ENCODE measurements at places on chromosomes 6 and 20.

DNA sequence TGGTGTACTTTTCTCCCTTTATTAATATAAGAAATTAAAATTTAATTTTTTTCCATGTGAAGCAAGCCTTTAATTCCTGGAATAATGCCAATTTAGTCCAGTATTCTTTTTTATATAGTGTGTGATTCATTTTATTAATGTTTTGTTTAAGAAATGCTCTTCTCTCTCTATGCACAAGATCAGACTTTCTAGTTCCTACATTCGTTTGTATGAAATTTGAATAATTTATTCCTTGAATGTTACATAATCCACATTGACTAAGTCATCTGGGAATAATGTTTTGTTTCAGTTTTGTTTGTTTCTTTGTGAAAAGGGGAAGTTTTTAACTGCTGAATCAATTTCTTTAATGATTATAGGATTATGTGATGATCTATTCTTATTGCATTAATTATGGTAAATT is 181.4 kb upstream of the ID4 start:
- no peak for DNase-seq

DNA sequence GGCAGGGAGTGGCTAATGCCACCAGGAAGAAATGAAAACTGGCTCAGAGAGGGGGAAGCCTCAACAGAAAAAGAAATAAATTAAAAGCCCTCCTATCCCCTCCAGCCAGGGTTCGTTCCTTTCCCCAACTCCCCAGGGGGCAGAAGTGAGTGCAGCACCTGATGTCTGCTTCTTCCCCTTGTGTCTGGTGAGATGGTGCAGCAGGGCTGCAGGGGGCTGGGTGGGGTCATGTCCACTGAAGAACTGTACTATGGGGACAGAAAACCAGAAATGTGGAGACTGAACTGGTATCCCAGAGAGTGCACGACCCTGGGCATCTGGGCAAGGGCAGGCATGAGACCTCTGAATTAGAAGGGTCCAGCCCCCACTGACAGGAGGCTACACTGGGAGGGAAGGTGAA is 4.0 kb downstream of the EGFL8 start:
- DNase-seq: no peak

DNA sequence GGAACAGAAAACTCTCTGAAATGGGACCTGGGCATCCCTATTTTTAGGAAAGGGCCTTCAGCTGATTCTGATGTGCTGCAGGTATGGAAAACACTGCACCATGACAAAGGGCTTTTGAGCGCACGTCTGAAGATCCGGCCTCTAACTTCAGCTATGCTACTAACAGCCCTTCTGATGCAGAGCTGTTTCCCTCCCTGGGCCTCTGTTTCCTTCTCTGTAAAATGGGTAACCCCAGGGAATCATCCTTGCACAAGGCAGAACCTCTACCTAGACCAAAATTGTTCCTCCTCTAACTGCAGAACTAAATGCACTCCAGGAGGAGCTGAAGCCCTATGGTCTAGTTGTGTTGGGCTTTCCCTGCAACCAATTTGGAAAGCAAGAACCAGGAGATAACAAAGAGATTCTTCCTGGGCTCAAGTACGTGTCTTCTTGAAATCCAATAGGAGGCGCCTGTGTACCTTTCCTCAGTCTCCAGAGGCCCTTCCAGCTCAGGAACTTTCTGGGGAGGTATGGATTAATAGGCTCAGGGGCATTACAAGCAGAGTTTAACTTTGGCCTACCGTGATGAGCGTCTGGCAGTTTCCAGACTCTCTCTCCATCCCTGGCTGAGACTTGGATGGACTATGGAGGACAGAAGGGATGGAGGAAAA is 5.9 kb downstream of the GPX5 start:
- no peak for DNase-seq

DNA sequence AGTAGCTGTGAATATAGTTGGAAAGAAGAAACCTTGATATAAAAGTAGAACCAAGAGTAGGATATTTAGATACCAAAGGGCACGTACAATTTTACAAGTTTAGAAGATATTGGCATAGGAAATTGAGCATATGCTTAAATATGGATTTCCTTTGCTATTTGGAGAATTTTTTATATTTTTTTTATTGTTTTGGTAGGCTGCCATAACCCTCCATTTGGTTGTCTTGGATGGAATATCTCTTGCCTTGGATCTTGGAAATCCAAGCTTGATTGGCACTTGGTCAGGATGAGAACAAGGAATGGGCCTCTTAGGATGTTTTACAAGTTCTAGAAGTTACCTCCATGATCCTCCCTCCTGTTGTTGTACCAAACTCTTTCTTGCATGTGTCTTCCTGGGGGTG is 297.1 kb downstream of the PRL start:
- DNase-seq: no peak

- no peak for DNase-seq
Measured at GRCh38 chr6:21997119-21998037, 299.5 kb downstream of the PRL start.

GRCh38 chr6:142699391-142699790 is 245.6 kb downstream of the HIVEP2 start:
- no peak for DNase-seq
